ENCODE measurements at places on chromosomes 5 and 9.

- DNase-seq = no peak
Observed at GRCh38 chr5:74021126-74021525, 395.1 kb downstream of the ARHGEF28 start.

DNA sequence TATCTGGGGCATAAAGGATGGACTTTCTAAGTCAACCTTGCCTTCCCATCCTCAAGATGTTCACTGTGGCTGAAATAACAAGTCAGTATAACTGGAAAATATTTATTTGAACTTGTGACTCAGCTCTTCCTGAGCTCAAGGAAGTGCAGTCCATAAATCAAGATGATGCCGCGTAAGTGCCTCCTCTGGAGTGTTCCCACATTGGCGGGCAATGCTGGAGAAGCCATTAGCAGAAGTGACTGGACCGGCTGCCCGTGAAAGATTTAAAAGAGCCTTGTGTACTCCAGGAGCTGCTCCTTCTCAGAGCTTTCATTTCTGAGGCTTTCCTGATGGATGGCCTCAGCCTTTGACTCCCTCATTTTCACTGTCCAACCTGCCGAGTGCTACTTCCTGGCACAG, 17.4 kb downstream of the TMOD1 start:
- DNase-seq = peak; percentile 68

DNA sequence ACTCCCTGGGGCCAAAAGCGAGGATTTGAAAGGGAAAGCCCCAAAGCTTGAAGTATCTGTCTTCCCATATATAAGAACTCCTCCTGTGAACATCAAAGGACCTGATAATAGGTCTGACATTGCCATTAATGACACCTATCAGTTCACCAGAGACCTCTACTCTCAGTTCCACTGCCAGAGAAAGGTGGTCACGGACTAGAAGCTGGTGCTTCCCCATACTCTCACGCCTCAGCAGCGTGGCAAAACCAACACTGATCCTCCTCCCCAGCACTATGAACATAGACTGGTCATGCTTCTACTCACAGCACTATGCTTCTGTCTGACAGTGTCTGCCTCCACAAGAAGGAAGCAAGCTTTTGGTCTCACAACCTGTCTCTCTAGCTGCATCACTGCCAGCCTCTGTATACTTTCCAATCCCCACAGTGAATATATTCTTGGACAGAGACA, 37.9 kb downstream of the NRG2 start:
- DNase-seq = no peak

GRCh38 chr9:1612886-1613285, 402.3 kb upstream of the SMARCA2 start:
- DNase-seq = no peak

- no peak for DNase-seq
Observed at GRCh38 chr9:135980926-135981630, 19.9 kb upstream of the UBAC1 start.

DNA sequence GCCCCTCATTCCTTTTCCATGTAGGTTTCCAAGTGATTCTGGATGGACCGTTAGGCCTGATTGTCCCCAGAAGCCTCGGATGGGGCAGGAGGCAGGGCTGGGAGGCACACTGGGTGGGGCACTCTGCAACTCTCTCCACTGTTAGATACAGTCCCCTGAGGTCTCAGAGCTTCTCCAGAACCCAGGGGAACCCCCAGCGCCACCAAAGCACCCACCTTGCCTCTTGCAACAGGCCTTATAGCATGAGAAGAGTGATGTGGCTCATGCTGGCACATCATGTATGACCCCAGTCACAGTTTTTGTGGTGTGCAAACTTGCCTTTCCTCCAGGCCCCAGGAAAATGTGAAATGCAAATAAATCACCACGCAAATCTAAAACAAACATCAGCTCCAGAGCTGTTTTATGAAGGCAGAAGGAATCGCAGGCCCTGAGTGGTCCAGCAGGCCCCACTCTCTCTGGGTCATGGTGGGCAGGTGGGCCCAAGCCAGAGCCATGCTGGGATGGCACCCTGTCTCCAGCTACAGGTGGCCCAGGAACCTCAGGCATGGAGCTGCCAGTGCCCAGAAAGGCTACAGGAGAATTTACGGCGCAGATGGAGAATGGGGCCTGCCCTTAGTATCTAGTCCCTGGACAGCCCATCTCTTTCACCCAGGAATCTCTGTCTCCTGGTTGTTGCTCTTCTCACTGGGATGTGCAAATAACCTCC, 36.3 kb upstream of the CDKN2AIPNL start:
- DNase-seq = no peak
